ENCODE measurements at places on chromosomes 11 and 22. TPM values are rescaled to one million over a fixed set of nuclear protein-coding genes. Genes with fewer than 3 reads are reported as not detected.

GRCh38 chr11:115455613-115456012 is 48.6 kb downstream of the CADM1 start:
- no peak for DNase-seq

DNA sequence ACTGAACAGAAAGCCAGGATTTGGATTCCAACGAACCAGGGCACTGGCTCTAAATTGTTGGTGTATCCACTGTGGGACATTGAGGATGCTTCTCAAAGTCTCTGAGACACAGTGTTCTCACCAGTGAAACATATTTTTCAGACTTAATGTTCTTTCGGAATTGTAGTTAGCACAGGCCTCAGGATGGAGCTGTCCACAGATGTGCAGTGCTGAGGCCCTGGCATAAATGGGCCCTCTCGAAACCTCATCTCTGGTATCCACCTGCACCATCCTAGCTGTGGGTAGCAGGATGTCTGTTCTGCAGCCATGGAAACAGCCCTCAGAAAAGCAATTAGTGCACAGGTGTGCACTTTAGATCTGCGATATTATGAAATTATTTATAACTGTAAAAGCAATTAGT is 656.8 kb downstream of the TBC1D22A start:
- DNase-seq: no peak

ACTN3 gene
- total RNA-seq: not detected

SNX15 gene
- 18.0 TPM for total RNA-seq

LDHAL6A gene
- not detected for total RNA-seq
